ENCODE measurements at places on chromosomes 5 and 9.

DNA sequence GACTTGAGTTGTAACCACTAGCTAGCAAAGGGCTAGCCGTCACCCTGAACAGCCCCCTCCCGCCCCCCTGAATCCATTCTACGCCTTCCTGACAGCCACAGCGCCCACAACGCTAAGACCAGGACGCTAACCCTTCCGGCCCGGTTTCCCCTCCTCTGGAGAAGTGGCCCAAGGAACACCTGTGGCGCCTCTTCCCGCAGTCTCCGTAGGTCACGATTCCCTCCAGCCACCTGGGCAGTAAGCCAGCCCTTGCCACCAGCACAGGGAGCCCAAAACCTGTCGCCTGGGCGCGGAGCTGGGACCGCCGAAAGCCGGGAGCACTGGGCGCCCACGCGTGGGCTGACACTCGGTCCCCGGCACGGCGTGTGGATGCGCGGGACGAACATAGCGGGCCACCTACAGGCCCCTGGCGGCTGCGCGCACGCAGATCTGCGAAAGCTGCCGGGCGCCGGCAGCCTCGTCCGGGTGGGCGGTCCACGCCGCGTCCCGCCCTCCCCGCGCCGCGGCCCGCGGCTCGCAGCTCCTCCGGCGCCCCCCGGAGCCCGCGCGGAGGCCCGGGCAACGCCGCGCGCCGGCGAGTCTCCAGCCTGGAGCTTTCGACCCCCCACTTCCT, 596 bp downstream of the IRF1 start:
- H3K4me1 ChIP-seq, result peaks cover 54% of the 10 kb centered on the region
- peaks cover 32% of the 10 kb centered on the region for H3K36me3 ChIP-seq
- peak overlapping the region; percentile 95 for H3K27ac ChIP-seq
- DNase-seq, result no peak

DNA sequence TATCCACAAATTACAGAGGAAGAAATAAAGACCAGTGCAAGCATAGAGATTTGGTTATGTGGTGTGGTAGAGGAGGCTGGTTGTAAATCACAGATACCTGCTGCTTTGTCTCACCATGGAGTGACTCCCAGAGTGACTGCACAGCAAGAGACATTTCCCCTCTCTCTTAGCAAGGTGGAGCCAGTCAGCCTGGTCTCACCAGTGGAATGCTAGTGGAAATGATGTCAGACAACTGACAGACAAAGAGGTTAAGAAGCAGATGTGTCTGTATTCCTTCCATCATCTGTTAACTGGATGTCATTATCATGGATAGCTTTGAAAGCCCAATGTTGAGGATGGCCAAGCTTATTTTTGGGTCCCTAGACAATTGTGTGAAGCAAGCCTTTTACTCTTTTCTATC, 509.4 kb upstream of the SEMA6A start:
- DNase-seq, result no peak
- H3K27ac ChIP-seq, result no peak overlapping the region
- no peaks in the 10 kb centered on the region for H3K27me3 ChIP-seq
- no peaks in the 10 kb centered on the region for H3K36me3 ChIP-seq
- no peak overlapping the region for H3K4me3 ChIP-seq
- no peaks in the 10 kb centered on the region for H3K4me1 ChIP-seq

- H3K27me3 ChIP-seq, result no peaks in the 10 kb centered on the region
- H3K4me1 ChIP-seq, result peaks cover 3% of the 10 kb centered on the region
Measured at GRCh38 chr9:82957529-82958379, 105.2 kb downstream of the RASEF start.

- H3K4me1 ChIP-seq, result no peaks in the 10 kb centered on the region
- no peaks in the 10 kb centered on the region for H3K27me3 ChIP-seq
- no peak for DNase-seq
Measured at GRCh38 chr5:119541716-119542115, 87.6 kb upstream of the FAM170A start.

DNA sequence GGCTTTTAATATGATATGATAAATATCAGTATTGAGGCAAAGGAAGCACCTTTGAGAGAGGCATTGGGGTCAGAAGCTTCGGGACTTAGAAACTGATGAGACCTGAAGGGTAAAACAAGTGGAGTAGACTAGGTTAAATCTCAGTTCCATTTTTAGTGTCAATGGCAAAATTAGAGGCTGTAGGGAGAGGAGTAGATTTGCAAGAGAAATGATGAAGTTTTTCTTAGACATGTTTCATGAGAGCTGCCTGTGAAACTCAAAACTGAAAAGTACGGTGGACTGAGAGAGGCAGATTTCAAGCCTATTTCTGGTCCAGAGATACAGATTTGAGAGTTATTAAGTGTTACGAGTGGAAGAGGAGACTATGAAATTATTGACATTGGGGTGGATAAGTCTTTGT, 278.5 kb downstream of the TAF11L14 start:
- H3K27ac ChIP-seq, result no peak overlapping the region
- no peaks in the 10 kb centered on the region for H3K27me3 ChIP-seq
- no peaks in the 10 kb centered on the region for H3K4me1 ChIP-seq
- DNase-seq, result no peak
- no peak overlapping the region for H3K4me3 ChIP-seq
- H3K36me3 ChIP-seq, result no peaks in the 10 kb centered on the region

DNA sequence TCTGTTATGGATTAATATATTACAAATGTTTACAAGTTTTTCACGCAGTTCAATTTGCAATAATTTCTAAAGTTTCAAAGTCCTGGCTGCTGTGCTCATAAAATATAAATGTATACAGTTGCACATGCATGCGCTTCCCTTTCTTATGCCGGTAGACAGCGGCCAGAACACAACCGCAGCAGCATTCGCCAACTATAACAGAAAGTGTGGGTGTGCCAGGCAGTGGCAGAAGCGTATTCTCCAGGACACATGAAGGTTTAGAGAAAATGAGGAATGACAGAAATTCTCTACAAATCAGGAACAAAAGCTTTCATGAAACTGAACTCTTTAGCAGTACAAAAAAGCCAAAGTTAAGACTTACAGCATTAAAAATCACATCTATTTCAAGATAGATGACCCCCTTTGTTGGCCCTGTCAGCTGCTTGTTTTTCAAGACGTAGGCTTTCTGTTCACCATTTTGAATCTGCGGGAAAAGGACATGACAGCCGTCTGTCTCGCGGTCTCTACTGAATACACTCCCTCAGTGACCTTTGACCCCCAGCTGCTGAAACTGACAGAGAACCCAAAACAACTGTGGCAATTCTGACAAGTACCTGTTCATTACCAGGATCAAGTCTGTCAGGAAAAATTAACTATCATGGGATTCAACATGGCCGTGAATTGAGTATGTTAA, 252.2 kb downstream of the SLF1 start:
- no peaks in the 10 kb centered on the region for H3K27me3 ChIP-seq
- H3K36me3 ChIP-seq, result no peaks in the 10 kb centered on the region
- H3K27ac ChIP-seq, result no peak overlapping the region
- H3K4me1 ChIP-seq, result no peaks in the 10 kb centered on the region
- no peak for DNase-seq
- H3K4me3 ChIP-seq, result no peak overlapping the region

DNA sequence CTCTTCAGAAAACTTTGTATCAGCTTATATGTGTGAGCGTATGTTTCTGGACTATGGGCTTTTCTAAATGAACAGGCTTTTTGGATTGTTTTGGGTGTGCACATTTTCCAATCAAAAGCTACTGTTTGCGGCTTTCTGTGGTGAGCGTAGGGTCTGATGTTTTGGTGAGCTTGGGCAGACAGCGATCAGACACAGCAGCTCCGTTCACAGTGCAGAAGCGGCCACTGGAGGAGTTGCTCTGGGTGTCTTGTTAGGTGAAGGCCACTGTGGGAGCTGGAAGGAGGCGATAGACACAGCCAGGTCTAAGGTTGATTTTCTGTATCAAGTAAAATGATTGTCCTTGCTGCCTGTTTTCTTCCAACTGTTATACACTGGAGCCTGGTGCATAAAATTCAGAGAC, 11.1 kb downstream of the PRRC2B start:
- no peak overlapping the region for H3K4me3 ChIP-seq
- H3K27ac ChIP-seq, result peak overlapping the region; percentile 72

- no peaks in the 10 kb centered on the region for H3K27me3 ChIP-seq
- no peaks in the 10 kb centered on the region for H3K36me3 ChIP-seq
- H3K27ac ChIP-seq, result no peak overlapping the region
- H3K4me3 ChIP-seq, result no peak overlapping the region
Measured at GRCh38 chr5:54610197-54610944, 92.8 kb downstream of the SNX18 start.

- no peak overlapping the region for H3K27ac ChIP-seq
- H3K27me3 ChIP-seq, result no peaks in the 10 kb centered on the region
- no peaks in the 10 kb centered on the region for H3K4me1 ChIP-seq
Measured at GRCh38 chr9:109705515-109705914, 74.5 kb upstream of the PALM2AKAP2 start.

DNA sequence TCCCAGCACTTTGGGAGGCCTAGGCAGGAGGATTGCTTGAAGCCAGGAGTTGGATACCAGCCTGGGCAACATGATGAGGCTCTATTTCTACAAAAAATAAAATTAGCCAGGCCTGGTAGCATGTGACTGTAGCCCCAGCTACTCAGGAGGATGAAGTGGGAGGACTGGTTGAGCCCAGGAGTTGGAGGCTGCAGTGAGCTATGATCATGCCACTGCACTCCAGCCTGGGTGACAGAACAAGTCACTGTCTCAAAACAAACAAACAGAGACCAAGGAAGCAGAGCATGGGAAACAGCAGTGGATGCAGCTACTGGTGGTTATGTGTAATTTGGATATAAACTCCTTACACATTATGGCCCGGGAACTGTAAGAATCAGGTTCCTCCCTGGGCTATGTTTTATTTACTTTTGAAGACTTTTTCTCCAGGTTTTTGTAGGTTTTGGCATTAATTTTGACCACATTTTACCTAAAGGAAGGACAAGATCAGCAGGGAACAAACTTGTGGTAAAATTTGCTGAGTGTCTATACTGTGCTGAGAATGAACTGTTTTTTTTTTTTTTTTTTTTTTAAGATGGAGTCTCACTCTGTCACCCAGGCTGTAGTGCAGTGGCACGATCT, 8.3 kb downstream of the KIF2A start:
- DNase-seq, result no peak
- H3K4me3 ChIP-seq, result no peak overlapping the region
- H3K27me3 ChIP-seq, result no peaks in the 10 kb centered on the region
- no peaks in the 10 kb centered on the region for H3K36me3 ChIP-seq
- no peak overlapping the region for H3K27ac ChIP-seq

GRCh38 chr9:113311961-113312360, 8.8 kb upstream of the RNF183 start:
- H3K4me1 ChIP-seq, result no peaks in the 10 kb centered on the region
- no peak overlapping the region for H3K27ac ChIP-seq
- DNase-seq, result no peak
- H3K4me3 ChIP-seq, result no peak overlapping the region

GRCh38 chr5:91937121-91937520, 554.0 kb upstream of the ARRDC3 start:
- H3K4me1 ChIP-seq, result no peaks in the 10 kb centered on the region
- H3K36me3 ChIP-seq, result no peaks in the 10 kb centered on the region
- no peak overlapping the region for H3K27ac ChIP-seq
- H3K27me3 ChIP-seq, result no peaks in the 10 kb centered on the region
- DNase-seq, result no peak

DNA sequence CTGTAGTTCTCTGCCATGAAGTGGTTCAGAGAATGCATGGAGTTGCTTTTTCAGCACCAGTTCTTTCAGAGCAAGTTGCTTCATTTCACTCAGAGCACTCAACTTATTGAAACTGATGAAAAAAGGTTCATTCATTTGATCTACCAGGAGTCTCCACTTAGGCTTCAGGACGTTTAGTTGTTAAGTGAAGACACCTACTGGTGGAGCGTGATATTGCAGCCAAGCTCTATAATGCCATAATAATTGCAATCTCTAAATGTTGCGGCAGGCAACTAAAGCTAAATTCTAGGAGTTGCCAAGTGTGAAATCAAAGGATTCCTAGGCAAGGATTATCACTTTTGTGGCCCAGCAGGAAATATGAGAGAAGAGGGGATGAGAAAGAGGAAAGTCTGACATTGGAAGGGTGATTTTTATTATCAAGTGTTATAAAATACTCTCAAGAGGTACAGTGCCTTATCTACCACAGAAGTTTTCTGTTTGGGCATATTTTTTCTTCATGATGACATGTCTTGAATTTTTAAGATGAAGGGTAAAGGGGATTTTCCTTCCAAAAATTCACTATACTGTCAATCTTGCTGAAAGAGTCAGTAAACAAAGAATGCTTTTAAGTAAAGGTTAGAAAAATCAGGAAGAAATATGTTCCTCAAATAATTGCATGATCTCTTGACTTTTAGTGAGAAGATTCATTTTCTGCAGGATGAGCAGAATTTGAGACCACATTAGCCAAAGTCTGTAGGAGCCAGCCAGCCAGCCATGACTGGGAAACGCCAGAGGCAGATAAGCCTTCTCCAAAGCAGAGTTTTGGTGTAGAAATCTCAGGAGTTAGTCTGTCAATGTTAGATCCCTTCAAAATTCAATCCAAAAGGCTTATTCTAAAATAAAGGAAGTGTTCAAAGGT, 83.4 kb downstream of the SH3PXD2B start:
- H3K27ac ChIP-seq, result no peak overlapping the region
- no peaks in the 10 kb centered on the region for H3K27me3 ChIP-seq
- no peaks in the 10 kb centered on the region for H3K4me1 ChIP-seq
- DNase-seq, result no peak

GRCh38 chr5:160542281-160542680, 120.6 kb downstream of the PTTG1 start:
- H3K4me3 ChIP-seq, result no peak overlapping the region
- no peaks in the 10 kb centered on the region for H3K4me1 ChIP-seq
- no peak overlapping the region for H3K27ac ChIP-seq
- H3K27me3 ChIP-seq, result no peaks in the 10 kb centered on the region
- no peak for DNase-seq

GRCh38 chr5:95883185-95884016, 60.9 kb upstream of the GLRX start:
- peak overlapping the region; percentile 46 for H3K27ac ChIP-seq
- peaks cover 45% of the 10 kb centered on the region for H3K4me1 ChIP-seq
- H3K36me3 ChIP-seq, result peaks cover 5% of the 10 kb centered on the region
- no peak overlapping the region for H3K4me3 ChIP-seq
- H3K27me3 ChIP-seq, result no peaks in the 10 kb centered on the region

- H3K36me3 ChIP-seq, result no peaks in the 10 kb centered on the region
- H3K4me1 ChIP-seq, result no peaks in the 10 kb centered on the region
- H3K4me3 ChIP-seq, result no peak overlapping the region
- no peak for DNase-seq
Measured at GRCh38 chr5:150665044-150665443, 4.0 kb downstream of the MYOZ3 start.

DNA sequence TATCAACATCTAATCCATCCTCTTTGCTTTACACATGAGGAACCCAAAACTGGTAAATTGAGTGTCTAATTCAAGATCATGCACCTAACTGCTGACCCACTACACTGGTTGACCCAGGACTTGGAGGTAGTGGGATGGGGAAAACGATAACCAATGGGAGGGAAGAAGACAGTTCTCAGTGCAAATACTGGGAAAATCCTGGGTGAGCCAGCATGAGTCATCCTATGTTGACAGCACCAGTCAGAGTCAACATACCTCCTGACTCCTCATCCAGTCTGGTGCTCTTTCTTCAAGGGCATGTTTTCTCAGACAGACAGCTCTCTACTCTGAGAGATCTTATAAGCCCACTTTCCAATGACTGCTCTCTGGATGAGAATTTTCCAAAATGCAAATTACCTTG, 232.8 kb upstream of the PTGER4 start:
- no peak overlapping the region for H3K4me3 ChIP-seq
- H3K36me3 ChIP-seq, result no peaks in the 10 kb centered on the region
- DNase-seq, result no peak
- no peak overlapping the region for H3K27ac ChIP-seq

All from suprapubic skin (tissue), 4 donors.